Glomerular endothelial cell (primary cell): ENCODE measurements at places on chromosomes 6 and 20. TPM values are rescaled to one million over a fixed set of nuclear protein-coding genes. Genes with fewer than 3 reads are reported as not detected.

CRISP1 gene
- not detected in 2 replicates for total RNA-seq

C4A gene
- total RNA-seq: 1.3 and 1.8 TPM in 2 replicates

RIMS4 gene
- total RNA-seq: not detected in 2 replicates

WFDC6 gene
- total RNA-seq: not detected in 2 replicates

MEI4 gene
- not detected in 2 replicates for total RNA-seq

LY6G6D gene
- not detected in 2 replicates for total RNA-seq

MAPK13 gene
- total RNA-seq: 5.8 and 6.2 TPM in 2 replicates

RAET1E gene
- total RNA-seq: 0.39 TPM in 1 of 2 replicates, not detected in the other

NKAIN4 gene
- total RNA-seq: 0.58 and 4.8 TPM in 2 replicates

RAET1L gene
- total RNA-seq: not detected in 2 replicates

SYTL3 gene
- total RNA-seq: 2.2 and 4.4 TPM in 2 replicates

EYA4 gene
- total RNA-seq: 0.12 TPM in 1 of 2 replicates, not detected in the other

SRC gene
- 20.6 and 20.7 TPM in 2 replicates for total RNA-seq

PRICKLE4 gene
- 5.4 and 6.4 TPM in 2 replicates for total RNA-seq

PHACTR1 gene
- 17.0 and 22.8 TPM in 2 replicates for total RNA-seq

ZSCAN16 gene
- 4.3 and 6.0 TPM in 2 replicates for total RNA-seq

TNFRSF21 gene
- 83.1 and 98.9 TPM in 2 replicates for total RNA-seq

PHF3 gene
- total RNA-seq: 29.1 and 33.9 TPM in 2 replicates

FGD2 gene
- total RNA-seq: not detected in 2 replicates

ANKRD60 gene
- total RNA-seq: not detected in 2 replicates

CDK5RAP1 gene
- 15.9 and 28.8 TPM in 2 replicates for total RNA-seq

FARS2 gene
- 11.6 and 15.8 TPM in 2 replicates for total RNA-seq

MAS1 gene
- not detected in 2 replicates for total RNA-seq

GTSF1L gene
- total RNA-seq: not detected in 2 replicates

SLC25A27 gene
- 2.2 and 2.6 TPM in 2 replicates for total RNA-seq

TDRD6 gene
- 0.12 TPM in 1 of 2 replicates, not detected in the other for total RNA-seq

MUCL3 gene
- total RNA-seq: not detected in 2 replicates

FAM83C gene
- not detected in 2 replicates for total RNA-seq

PNLDC1 gene
- not detected in 2 replicates for total RNA-seq
